ENCODE measurements at places on chromosomes 12 and 14.

GRCh38 chr12:34395056-34396005 lies 373.0 kb downstream of the ALG10 start:
- no peak for DNase-seq

- DNase-seq, result no peak
These were observed 284.9 kb downstream of the RAD51B start for GRCh38 chr14:68104518-68104917.

- no peak for DNase-seq
These were observed 322.1 kb downstream of the ADGRD1 start for GRCh38 chr12:131275824-131276223.

GRCh38 chr12:52369211-52369610 lies 1.9 kb upstream of the KRT85 start:
- DNase-seq, result no peak

DNA sequence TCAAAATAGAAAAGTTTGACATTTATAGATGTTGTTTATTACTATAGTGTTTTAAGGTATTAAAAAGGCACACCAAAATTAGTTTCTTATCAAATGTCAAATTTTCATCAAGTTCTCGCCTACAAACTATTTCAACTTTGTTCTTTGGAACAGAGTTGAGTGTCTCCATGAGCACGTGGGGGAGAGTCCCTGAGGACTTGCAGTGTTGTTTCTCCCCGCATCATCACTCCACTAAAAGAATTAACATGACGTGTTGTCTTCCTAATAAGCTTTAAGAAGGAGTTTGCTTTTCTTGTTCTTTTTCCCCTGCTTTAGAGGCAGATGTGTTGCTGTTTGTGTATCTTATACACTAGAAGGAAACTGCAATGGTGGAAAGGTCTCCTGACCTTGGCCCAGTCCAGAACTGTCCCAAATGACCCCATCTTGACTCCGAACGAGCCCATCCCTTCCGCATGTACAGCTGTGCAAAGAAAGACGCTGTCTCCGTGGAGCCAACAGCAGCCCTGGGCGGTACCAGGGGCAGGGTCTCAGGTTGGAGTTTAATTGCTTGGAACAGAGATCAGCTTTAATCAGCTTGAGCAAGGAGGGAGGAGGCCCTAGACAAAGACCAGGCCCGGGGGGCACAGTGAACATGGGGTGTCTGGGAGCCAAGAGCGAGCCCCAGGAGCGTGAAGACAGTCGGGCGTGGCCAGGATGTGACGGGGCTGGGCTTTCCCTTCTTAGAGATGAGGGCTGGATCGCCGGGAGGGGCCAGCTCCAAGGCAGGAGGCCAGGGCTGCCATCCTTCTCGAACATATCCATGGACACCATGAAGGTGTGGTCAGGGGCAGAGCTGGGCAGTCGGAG lies 215.4 kb upstream of the RTL1 start:
- no peak for DNase-seq

DNA sequence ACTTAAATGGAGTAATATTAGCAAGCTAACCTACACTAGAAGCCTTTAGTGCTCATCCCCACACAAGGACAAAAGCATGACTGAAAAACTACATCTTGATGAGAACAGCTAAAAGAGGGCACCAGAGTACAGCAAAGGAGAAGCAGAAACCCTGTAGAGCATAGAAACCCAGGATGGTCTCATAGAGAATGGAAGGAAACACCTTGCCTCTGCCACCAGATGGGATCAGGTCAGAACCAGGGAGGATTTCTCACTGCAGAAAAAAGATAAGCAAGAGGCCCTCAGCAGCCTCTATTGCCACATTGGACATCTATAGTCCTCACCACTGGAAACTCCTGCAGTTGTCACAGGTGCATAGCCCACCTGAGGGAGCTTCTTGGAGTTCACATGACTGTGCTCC lies 13.6 kb upstream of the ZNF705A start:
- DNase-seq, result no peak

GRCh38 chr14:105889666-105890473 lies 363.5 kb downstream of the TMEM121 start:
- no peak for DNase-seq

DNA sequence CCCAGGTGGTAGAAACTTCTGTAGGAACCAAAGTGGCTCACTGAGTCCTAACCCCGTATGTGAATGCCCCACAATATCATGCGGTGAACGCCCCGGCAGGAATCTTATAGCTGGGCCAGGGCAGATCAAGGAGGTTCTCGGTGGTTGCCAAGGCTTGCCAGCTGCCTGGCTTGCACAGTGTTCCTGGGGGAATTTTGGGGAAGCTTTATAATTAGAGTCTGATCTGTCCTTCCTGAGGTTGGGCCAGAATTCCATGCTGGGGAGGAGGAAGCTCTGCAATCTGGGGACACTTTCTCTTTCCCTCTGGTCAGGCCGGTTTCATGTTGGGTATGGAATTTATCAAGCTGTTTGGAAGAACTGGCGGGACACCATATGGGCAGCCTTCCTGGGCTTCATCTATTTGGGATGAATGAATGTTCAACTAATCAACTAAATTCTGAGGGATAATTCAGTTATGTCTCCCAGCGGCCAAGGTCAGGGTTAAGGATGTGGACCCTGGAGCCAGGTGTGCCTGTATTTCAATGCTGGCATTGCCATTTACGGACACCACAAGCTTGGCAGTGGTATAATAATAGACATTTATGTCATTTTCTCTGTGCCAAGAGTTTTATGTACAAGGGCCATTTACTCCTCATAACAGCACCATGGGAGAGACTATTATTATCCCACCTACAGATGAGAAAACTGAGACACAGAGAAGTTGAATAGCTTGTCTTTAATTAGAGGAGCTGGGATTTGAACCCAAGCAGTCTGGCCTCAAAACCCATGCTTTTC lies 54.3 kb downstream of the SVOP start:
- no peak for DNase-seq

DNA sequence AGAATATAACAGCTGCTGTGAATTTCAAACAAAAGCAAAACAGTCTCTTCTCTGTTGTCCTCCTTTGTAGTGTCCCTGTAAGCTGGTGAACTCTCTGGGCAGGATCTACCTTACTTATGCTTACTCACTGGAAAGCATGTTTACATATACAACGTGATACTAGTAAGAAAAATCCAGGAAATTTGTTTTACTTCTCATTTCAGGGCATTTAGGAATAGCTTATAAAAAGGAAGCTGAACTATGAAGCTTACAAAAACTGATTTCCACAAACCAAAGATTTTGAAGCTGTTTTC lies 311.0 kb downstream of the NOVA1 start:
- DNase-seq, result no peak

DNA sequence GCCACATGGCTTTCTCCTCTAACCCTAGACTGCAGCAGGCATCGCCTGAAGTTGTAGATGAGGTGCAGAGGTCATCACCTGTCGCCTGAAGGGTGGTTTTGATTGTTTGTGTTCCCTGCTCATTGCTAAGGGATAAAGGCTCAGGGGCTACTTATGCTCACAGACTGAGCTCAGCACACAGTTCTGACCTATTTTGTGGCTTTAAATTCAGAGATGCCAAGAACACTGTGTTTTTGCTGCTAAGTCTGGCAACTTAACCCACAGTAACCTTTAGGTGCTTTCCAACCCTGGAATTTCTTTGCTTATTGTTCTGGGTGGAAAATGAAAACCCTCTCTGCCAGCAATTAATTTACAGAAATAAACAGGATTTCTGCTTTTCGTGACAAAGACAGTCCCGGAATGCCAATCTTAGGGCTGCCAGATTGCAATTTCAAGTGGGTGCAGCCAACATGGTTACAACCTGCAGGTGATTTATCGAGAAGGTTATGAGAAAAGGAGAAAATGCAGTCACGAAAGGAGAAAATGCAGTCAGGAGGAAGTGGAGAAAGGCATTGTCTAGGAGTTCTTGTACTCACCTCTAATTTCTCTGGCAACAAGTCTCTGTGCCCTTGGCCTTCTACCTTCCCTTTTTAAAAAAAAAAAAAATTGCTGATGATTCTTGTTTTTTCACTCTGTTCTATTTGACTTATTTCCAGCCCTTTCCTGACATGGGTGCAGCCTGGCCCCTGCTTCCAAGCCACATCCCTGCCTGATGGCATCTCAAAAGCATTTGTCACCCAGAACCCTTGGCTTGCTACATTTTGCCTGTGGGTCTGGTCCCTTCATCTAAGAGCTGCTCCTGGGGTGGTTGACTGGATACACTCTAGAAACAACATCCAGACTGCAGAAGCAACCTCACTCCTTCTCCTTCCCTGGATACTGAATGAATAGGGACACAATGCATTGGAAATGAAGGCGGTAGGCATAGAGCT lies 23.3 kb downstream of the NPC2 start:
- DNase-seq, result no peak

- DNase-seq, result no peak
These were observed 22.9 kb downstream of the SPTLC2 start for GRCh38 chr14:77593501-77593961.

DNA sequence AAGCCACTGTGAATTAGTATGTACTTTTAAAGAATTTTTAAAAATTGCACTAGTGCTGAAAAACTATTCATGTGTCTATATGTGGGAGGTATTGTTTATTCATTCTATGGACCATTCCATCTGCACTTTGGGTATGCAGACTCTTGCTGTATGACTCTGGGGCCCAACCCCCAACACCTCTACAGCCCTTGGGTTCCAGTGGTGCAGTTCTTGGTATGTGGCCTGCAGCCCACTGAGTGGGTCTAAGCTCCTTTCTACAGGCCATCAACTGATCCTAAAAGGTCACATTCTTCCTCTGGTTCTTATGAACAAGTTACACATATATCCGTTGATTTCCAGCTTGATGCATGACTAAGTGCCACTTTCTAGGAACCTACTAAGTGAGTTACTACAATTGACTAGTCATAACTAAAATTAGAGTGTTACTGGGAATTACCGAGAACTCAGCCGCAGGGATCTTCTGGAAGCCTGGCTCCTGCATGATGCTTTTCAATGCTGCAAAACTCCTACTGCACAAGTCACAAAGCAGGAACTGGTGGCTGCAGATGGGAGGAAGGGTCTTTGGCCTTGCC lies 62.4 kb upstream of the MED13L start:
- no peak for DNase-seq

DNA sequence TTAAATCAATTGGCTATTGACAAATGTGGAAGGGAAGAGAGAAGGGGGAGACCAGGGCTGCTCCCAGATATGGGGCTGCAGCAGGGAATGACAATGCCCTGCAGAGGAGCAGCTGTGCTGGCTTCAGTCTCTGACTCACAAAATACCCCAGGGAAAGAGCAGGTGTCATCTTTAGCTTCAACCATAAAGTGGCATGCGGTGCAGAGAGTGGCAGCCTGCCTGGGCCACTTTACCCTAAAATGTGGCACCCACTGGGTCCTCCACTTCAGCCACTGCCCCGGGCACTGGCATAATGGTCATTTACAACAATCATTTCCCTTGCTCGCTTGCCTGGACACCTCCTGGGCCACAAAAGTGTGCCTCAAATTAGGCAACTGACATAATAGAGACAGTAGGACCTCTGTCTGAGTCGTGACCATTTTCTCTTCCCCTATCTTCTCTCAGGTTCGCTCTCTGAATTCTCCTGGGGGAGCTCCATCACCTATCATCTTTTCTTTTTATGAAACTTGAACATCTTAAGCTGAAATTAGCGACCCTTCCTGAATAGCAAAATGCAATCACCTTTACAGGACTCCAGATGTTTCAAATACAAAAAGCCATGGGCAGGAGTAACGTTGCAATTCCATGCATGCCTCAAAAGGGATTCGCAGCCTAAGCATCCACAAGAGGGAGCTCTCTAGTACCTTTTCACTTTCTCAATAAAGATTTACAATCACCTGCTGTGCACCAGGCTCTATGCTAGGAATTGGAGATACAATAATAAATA lies 179.9 kb upstream of the ATF7IP start:
- DNase-seq, result peak; percentile 57

GRCh38 chr14:48331421-48331820 lies 656.0 kb upstream of the MDGA2 start:
- DNase-seq, result no peak

- DNase-seq, result no peak
These were observed 15.5 kb downstream of the SLC25A29 start for GRCh38 chr14:100290607-100291304.

- DNase-seq, result no peak
These were observed 874 bp upstream of the YARS2 start for GRCh38 chr12:32756476-32757066.

DNA sequence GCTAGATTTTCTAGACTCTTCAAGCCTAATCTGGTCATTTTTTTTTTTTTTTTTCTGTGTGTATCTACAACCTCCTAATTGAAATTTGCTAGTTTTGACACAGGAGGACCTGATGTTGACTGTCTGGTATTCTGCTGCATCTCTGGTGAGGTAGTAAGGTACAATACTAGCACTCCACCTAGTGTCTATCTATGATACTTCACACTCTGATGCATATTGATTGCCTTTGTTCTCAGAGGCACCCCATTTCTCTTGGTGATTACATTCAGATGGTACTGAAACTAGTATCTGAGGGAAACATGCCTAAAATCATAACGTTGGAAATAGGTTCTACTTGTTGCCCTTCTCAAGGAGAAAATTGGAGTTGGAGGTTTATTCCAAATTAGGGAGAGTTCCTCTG lies 930.5 kb upstream of the NOVA1 start:
- peak; percentile 18 for DNase-seq

DNA sequence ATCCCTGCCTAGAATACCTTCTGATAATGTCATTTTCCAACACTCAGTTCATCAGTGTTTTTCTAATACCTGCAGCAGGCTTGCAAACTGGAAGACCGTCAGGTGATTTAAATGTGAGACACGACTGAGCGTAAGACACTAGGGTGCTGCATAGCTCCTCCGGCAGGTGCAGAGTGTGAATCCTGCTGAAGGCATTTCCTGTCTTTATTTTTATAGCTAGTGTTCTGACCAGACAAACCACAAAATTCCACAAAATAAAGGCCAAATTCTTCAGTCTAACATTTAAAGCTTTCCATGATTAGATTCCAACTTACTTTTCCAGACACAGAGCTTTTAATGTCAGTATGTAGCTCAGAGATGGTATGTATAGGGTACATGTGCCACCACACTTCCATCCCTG lies 70.7 kb downstream of the BBS10 start:
- DNase-seq, result no peak

DNA sequence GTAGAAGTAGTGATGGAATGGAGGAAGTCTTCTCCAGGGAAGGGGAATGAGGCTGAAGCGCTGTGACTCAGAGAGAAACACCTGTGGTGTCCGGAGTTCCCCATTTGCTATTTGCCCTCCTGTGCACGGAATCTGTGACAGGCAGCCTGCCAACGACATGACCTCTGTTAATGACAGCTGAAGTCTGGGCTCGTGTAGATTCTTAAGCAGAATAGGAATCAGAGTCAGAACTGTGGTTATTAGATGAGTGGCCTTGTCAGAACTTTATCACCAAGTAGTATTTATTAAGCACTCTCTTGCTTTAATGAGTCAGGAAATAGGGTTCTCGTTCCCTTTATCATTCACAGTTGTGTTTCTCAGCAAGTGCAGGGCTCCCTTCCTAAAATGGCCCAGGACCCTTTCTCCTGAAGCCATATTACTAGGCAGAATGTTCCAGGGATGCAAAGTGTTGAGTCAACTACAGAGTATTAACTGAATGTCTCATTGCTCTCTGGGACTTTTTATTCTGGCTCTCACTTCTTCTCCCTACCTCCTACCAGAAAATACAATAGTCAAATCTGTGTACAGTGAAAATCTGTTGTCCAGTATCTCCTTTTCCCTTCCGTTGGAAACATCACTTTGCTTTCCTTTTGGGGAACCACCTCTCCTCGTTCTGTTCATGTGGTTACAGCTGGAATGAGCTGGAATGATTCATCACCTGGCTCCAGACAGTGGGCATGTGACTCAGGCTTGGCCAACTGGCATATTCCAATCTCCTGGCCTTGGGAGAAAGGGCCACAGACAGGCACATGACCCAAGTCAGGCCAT lies 77.8 kb upstream of the MAX start:
- DNase-seq, result no peak

GRCh38 chr14:28608851-28609828 lies 157.4 kb upstream of the FOXG1 start:
- DNase-seq, result peak; percentile 73

GRCh38 chr12:92472201-92472600 lies 230.6 kb upstream of the PLEKHG7 start:
- DNase-seq, result no peak
